ENCODE measurements at places on chromosomes 3 and 15.

GRCh38 chr3:50166620-50167019 is 11.5 kb downstream of the SEMA3F start:
- DNase-seq = no peak

DNA sequence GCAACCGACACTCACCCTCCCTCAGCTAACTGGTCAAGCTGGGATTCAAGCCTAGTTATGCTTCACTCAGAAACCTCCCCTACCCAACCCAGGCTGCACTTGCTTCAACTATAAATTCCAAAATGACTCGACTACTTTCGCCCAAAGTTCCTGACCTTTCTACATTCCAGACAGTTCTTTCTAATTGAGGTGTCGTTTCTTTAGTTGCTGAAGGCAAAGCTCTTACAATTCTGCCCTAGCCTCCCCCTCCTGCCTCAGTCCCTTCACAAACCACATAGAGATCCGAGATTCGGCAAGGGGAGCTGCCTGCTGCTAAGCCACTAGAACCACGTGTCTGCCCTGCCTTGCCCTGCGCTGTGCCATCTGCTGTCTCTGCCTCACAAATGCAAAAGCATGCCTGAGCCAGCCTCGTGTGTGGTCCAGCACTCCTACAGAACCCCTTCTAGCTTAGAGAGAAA is 74.7 kb upstream of the SH3GL3 start:
- DNase-seq = no peak

GRCh38 chr3:188122571-188123169 is 31.3 kb upstream of the LPP start:
- no peak for DNase-seq

DNA sequence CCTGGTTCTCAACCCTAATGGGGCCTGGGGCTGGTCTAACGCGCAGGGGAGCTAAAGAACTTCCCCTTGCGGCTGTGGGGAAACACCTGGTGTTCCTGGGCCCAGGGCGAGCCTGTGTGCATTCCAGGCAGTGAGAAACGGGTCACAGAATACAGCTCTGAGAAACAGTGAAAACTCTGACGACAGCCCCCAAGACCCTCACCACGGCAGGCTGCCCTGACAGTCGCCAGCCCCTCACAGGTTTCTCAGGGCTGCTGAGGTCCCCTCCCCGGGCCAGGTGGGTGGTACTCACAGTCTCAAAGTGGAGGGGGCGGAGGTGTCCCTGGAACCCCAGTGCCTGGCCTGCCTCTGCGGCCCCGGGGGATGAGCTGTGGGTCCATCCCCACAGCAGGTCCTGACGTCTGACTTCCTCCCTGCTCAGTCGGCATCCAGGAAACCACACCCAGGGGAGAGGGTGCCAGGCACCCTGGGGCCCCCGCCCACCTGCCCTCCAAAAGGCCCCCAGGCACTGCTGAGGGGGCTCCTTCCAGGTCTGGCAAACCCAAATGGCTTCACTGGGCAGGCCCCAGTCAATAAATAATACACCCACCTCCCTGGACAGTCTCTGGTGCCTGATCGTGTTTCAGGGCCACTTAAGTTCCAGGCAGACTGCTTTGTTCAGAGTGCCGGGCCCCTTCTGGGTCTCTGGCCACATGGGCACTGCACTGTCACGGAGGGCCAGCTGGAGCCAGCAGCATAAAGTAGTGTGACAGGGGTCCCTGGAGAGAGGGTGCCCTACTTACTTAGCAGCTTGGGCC is 57.7 kb downstream of the IQSEC1 start:
- no peak for DNase-seq
